K562 (cell line): ENCODE measurements at places on chromosomes 7 and 10. TPM values are rescaled to one million over a fixed set of nuclear protein-coding genes. Genes with fewer than 3 reads are reported as not detected.

CDK14 gene
- total RNA-seq: 0.18 and 0.44 TPM in 2 replicates

GATA3 gene
- 0.24 and 0.25 TPM in 2 replicates for total RNA-seq

FOXI2 gene
- not detected in 2 replicates for total RNA-seq

LOXL4 gene
- total RNA-seq: 0.04 and 0.13 TPM in 2 replicates

MKX gene
- total RNA-seq: 0.07 TPM in 1 of 2 replicates, not detected in the other
